Placental epithelial cell (primary cell): ENCODE measurements at places on chromosomes 11 and 22. TPM values are rescaled to one million over a fixed set of nuclear protein-coding genes. Genes with fewer than 3 reads are reported as not detected.

The HBB gene
- total RNA-seq: not detected in 2 replicates

The FLRT1 gene
- not detected in 2 replicates for total RNA-seq

The GAB4 gene
- total RNA-seq: not detected in 2 replicates

The CHID1 gene
- 43.6 and 52.9 TPM in 2 replicates for total RNA-seq

The ISX gene
- not detected in 2 replicates for total RNA-seq

The OR6Q1 gene
- total RNA-seq: not detected in 2 replicates

The SLCO2B1 gene
- total RNA-seq: under 0.01 TPM in 1 of 2 replicates, not detected in the other

The SLC6A5 gene
- total RNA-seq: not detected in 2 replicates

The SCN2B gene
- not detected in 2 replicates for total RNA-seq

The MIOX gene
- total RNA-seq: not detected in 2 replicates

The LDHAL6A gene
- not detected in 2 replicates for total RNA-seq

The CHADL gene
- total RNA-seq: 1.2 and 2.8 TPM in 2 replicates

The PRG3 gene
- not detected in 2 replicates for total RNA-seq

The UBQLN3 gene
- under 0.01 TPM in 1 of 2 replicates, not detected in the other for total RNA-seq

The CCDC87 gene
- total RNA-seq: 0.87 and 1.2 TPM in 2 replicates

The CASP5 gene
- total RNA-seq: not detected in 2 replicates
